ENCODE measurements at places on chromosomes 5 and 9. TPM values are rescaled to one million over a fixed set of nuclear protein-coding genes. Genes with fewer than 3 reads are reported as not detected.

OMD gene
- under 0.01 TPM for total RNA-seq

ARSI gene
- total RNA-seq: 0.19 TPM

CDO1 gene
- total RNA-seq: 0.65 TPM

ADRA1B gene
- 0.33 TPM for total RNA-seq

SHOC1 gene
- total RNA-seq: not detected

CLIC3 gene
- total RNA-seq: 0.29 TPM

PCDHGC4 gene
- total RNA-seq: 2.3 TPM

CDC42SE2 gene
- 40.2 TPM for total RNA-seq

PURA gene
- total RNA-seq: 12.4 TPM

RBM27 gene
- total RNA-seq: 34.3 TPM

LVRN gene
- 0.10 TPM for total RNA-seq

DRD1 gene
- not detected for total RNA-seq

UBTD2 gene
- total RNA-seq: 24.8 TPM

TAF1L gene
- not detected for total RNA-seq

KCNMB1 gene
- not detected for total RNA-seq

FLT4 gene
- total RNA-seq: 93.0 TPM

Measured in vein endothelial cell (primary cell).